Stimulated activated CD8-positive, alpha-beta memory T cell treated with anti-CD3 and anti-CD28 coated beads, Interleukin-7, amount 100 ng/mL, for 24 hours (primary cell): ENCODE measurements at places on chromosomes 4 and X.

DNA sequence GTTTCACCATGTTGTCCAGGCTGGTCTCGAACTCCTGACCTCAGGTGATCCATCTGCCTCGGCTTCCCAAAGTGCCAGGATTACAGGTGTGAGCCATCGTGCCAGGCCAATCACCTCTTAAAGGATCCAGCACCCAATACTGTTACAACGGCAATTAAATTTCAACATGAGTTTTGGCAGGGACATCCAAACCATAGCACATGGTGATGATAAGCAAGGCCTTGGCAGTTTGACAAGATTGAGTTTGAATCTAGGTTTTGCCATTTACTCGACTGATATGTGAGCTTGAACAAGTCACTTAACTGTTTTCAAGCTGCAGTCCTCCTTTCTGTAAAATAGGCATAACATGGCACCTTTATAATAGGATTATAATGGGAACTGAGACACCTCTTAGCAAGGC is 84.1 kb downstream of the GPR82 start:
- DNase-seq, result no peak

- DNase-seq, result no peak
Measured at GRCh38 chr4:1767061-1767769, 25.9 kb upstream of the FGFR3 start.

- no peak for DNase-seq
Measured at GRCh38 chrX:129600981-129601424, 53.8 kb downstream of the APLN start.

GRCh38 chrX:130144509-130144908 is 21.1 kb downstream of the AIFM1 start:
- no peak for DNase-seq

DNA sequence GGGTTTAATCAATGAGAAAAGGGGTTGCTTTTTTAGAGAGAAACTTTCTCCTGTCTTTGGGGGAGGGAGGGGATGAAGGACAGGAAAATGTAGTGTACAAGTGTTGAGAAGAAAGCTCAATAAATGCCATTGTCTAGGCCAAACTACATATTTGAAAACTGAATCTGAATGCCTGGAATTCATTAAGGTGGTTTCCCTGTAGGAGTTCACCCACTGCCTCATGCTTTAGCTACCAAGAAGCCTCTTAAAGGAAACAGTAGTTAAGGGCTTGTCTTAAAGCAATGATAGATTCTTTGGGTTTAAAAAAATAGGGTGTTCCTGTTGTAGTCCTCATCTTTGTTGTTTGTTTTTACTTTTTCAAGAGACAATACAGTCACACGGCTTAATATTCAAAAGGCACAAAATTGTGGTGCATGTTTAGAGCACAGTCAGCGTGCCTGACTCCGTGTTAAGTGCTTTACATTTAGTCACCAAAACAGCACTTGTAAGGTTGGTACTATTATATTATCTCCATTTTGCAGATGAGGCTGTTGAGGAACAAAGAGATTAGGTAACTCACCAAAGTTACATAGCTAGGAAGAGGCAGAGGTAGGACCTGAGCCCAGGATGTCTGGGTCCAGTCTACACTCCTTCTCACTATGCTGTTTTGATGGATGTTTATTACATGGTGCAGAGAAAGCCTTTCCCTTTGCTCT is 46.0 kb downstream of the FNIP2 start:
- DNase-seq, result no peak

- DNase-seq, result no peak
Measured at GRCh38 chr4:79431839-79432238, 23.8 kb upstream of the GK2 start.

DNA sequence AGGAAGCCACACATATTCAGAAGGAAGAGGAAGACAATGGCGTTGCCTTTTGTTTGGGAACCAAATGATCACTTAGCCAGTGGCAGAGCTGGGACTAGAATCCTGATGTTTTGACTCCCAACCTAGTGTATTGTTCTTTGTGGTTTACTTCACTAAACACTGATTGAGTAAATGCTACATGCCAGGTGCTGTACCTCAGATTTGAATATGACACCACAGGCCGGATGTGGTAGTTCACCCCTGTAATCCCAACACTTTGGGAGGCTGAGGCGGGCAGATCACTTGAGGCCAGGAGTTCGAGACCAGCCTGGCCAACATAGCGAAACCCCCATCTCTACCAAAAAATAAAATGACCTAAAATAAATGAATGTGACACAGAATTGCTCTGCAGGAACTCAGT is 8.4 kb downstream of the NDUFA1 start:
- no peak for DNase-seq

DNA sequence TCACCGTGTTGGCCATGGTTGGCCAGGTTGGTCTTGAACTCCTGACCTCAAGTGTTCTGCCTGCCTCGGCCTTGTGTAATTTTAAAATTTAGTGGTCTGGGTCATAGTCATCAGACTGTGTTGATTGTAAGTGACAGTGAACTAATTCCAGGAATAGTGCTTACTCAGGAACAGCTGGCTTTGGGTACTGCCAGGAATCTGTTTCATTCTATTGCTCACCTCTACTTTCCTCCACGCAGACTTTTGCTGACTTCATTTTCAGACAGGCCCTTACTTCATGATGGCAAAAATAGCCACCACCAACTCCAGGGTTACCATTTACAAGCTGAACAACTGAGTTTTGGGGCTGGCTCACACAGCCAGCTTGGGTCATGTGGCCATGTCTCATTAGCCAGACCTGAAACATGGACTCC is 54.6 kb downstream of the FNIP2 start:
- DNase-seq, result no peak
